ENCODE measurements at places on chromosomes 3 and 15.
A peak's percentile ranks its signal among the peaks of the same experiment; 100 is the strongest.

DNA sequence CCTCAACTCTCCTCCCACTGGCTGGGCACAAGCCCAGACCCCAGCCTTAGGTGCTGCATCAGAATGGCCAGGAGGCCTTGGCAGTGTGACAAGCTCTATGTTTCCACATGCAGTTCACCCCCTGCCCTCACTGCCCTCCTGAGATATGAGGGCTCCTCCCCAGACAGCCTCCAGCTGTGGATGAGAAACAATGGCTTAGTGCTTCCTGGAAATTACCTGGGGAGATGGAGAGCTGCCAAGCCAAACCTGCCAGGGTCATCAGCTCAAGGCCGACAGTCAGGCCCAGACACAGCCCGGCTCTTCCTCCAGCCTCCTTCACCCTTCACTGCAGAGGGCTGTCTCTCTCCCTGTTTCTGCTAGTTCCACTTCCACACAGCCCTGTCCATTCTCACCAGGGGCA is 76.3 kb downstream of the MYLK start:
- DNase-seq, result no peak

- DNase-seq, result peak; percentile 92
Measured at GRCh38 chr3:49719214-49719884, at the start of gene AMIGO3. Gene AMIGO3, minus strand, starts transcription at chr3:49719684. Its CDS starts 219 bp downstream, at chr3:49719465.

DNA sequence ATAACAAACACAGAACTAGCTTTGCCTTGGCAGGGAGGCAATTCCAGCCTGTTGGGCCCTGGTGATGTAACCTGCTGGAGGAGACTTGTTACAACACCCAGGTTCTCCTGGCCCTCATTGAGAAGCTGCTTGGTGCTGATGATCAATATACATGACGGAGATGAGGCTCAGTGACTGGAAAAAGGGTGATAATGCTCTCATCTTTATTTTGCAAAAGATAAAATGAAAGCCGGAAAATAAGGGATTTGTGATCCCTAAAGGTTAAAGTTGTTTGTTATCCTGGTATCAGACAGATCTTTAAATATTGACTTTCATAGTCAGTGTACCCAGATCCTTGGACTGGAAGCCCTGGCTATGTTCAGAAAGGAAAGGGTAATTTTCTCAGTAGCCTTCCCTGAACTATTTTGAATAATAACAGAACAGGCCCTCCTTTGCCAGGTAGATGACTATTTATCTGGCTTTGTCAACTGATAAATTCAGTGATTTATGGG is 118.9 kb upstream of the MEIS2 start:
- no peak for DNase-seq

- peak; percentile 78 for DNase-seq
Measured at GRCh38 chr3:155230382-155230781, 63.1 kb downstream of the STRIT1 start.

DNA sequence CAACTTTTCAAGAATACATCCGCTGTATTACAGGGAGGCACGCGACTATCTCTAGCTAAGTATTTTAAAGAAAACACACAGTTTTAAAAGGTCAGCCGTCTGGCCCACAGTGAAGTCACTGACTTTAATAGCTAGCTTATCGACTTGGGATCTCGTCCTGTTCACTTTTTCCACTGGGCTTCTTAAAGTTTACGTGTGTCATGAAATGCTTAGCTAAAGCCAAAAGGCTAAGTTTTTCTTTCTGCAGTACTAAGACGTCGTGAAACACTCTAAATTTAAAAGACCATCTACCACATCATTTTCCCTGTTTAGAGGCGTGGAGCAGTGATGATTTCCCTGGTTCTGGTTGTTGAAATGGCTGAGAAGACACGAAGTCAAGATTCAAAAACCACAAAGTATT is 27.1 kb downstream of the LRIG1 start:
- DNase-seq, result peak; percentile 66

DNA sequence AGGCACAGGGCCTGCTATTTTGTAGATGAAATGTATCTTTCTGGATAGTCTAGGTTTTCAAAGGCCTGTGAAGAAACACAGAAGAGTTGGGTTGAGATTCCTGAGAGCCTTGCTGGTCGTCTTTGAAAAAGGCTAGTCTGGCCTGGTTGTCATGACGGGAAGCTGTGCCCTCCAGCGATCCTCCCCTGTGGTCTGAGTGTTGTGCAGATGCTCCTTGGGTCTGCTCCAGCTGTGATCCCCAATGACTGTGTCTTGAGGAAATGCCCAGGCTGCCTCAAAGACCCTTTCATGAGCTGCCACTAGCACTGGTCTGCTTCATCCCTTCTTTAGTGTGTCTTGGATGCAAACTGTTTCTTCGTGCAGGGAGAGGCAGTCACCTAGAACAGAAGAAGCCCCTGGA is 111.0 kb upstream of the SYNPR start:
- DNase-seq, result no peak

GRCh38 chr3:73568371-73568862 is 56.3 kb downstream of the PDZRN3 start:
- DNase-seq, result no peak

GRCh38 chr3:159604151-159604581 is 384.5 kb upstream of the IL12A start:
- DNase-seq, result peak; percentile 76

DNA sequence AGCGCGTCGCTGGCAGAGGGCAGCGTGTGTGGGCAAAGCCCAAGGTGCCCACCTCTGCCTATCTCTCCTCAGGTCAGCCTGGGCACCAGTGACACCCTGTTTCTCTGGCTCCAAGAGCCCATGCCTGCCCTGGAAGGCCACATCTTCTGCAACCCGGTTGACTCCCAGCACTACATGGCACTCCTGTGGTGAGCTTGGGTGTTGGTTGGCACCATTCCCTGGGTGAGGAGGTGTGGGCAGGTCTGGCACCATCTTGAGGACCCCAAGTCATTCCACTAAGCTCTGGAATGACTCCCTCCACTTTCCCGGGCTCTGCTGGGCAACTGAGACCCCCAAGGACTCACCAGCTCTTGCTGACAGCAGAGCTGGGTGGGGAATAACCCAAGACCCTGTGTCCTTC is 28.5 kb downstream of the XYLB start:
- no peak for DNase-seq

DNA sequence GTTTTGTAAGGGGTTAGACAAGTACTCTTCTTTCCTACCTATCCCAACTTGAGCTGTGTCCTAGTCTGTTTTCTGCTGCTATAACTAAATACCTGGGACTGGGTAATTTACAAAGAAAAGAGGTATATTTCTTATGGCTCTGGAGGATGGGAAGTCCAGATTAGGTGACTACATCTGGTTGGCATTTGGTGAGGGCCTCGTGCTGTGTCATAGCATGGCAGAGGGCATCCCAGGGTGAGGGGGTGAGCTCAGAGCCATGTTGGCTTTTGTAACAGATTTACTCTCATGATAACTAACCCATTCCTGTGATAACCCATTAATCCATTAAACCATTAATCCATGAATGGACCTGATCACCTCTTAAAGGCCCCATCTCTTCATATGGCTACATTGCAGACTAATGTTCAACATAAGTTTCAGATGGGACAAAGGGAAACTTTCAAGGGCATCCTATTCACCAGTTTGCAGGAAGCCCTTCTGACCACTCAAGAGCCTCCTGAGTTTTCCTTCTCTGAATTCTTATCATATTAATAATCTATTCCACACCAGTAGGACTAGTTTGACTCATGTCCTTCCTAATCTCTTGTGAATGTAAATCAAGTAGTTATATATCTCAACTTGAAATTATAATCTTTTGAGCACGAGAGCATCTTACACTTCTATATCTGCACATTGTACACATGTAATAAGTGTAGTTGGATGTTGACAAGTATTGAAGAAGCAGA is 185.7 kb upstream of the ZPLD1 start:
- no peak for DNase-seq

DNA sequence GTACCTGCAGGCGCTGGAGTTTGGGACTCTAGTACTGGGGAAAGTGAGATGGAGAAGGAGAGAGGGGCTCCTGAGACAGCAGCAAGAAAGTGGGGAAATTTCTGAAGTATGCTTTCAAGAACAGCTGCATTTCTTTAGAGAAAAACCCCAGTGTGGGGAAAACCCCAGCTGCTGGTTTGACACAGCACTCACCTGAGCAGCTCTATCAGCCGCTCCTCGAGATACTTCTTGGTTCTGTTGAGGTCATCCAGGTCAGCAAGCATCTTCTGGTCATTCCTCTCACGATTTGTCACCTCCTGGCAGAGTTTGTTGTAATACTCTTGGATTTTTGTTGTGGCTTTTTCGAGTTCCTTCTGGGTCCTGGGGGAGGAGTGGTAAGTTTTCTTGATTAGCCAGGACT is 18.8 kb downstream of the CXCR6 start:
- no peak for DNase-seq

DNA sequence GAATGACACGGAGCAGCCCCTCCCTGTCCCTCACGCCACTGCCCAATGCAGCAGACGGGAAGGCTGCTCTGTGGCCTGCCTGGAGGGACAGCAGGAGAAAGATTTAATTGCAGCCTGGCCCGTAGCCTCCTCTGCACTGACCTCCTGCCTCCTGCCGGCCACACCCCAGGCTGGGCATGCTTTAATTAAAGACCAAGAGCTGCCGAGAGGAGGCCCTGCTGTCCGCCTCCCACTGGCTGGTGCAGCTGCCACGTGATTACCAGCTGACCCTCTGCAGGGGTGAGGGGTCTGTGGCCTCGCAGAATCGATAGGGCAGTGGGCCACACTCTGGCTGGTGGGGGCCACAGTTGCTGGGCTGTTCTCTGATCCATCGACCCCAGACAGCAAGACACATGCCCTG is 100.2 kb upstream of the PRR23E start:
- no peak for DNase-seq

DNA sequence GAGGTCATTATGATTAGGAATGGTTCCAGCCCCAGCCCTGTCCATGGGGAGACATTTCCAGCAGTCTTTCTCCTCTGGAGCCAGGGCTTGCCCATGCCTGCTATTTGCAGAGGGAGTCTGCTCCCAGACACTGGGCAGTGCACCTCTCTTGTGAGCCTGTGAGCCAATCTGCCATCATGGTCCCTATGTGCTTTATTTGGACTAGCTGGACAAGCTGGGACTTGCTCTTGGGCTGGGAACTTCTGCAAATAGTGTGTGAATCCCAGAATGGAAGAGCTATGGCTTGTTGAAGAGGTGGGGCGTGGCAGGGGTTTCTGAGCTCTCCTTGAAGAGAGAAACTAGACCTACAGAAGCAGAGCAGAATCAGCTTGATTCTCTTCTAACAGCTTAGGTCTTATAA is 53.7 kb upstream of the KY start:
- no peak for DNase-seq

DNA sequence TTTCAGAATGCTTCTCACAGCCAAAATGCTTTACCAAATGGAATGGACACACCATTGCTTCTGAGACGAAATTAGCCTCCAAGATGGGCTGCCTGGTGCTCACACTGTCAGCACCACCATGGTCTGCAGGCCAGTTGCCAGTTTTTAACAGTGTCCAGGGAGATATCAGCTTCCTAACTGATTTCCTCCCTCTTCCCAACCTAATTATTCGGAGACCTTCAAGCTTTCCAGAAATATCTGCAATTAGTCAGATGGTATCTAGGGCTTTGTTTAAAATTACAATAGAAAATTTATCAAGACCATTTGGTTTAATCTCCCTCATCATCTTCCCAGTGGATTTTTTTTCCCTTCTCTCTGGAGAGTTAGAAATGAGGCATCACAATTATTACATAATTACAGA is 287.5 kb downstream of the ZPLD1 start:
- DNase-seq, result no peak

DNA sequence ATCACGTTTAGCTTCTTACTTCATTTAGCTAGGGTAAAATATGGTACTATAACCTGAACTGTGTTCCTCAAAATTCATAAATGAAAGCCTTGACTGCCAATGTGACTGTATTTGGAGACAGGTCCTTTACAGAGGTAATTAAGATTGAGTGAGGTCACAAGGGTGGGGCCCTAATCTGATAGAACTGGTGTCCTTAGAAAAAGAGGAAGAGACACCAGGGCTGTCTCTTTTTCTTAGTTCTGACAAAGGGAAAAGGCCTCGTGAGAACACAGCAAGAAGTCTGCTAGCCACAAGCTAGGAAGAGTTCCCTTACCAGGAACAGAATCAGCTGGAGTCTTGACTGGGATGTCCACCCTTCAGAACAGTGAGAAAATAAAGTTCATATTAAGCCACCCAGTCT is 162.7 kb downstream of the GMNC start:
- no peak for DNase-seq

DNA sequence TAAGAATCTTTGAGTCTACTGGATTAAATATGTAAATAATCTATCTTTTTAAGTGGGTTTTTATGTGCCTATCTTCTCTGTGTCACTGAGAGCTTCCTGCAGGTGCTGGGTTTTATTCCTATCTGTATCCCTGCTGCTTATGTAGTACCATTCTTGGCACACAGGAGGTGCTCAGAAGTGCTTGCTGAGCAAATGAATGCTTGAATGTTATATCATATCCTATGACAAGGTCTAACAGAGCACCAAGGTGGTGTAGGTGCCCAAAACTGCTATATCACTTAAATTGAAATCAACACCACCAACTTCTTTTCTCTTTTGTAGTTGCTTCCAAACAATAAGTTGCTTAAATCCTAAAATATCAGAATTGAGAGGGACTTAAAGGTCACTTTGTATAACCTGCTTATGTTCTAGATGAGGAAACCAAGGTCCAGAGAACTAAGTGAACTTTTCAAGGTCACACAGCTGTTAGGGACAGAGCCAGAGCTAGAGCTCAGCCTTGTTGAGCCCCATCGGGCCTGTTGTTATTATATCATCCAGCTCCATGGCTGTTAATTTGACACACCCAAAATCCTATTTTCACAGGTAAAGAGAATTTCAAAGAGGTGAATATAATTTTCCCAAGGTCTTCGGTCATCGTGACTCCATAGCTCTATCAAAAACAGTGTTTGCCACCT is 46.0 kb downstream of the CCNL1 start:
- no peak for DNase-seq

DNA sequence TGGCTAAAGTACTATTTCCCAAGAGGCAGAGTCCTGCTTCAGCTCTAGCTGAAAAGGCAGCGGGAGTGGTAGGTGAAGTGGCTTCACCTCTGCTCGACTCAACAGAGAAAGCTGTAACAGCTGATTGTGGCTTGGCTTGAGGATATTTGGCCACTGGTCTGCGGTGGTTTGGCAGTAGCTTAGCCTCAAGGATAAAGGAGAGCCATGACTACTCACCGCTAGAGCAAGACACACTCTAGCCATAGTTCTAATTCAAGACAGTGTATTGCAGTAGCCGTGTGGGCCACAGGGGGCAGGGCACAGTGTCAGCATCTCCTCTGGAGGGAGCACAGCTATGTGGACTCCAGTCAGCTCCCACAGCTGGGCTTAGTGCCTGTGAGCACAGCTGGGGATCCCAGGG is 23.5 kb downstream of the TPRG1 start:
- DNase-seq, result no peak

DNA sequence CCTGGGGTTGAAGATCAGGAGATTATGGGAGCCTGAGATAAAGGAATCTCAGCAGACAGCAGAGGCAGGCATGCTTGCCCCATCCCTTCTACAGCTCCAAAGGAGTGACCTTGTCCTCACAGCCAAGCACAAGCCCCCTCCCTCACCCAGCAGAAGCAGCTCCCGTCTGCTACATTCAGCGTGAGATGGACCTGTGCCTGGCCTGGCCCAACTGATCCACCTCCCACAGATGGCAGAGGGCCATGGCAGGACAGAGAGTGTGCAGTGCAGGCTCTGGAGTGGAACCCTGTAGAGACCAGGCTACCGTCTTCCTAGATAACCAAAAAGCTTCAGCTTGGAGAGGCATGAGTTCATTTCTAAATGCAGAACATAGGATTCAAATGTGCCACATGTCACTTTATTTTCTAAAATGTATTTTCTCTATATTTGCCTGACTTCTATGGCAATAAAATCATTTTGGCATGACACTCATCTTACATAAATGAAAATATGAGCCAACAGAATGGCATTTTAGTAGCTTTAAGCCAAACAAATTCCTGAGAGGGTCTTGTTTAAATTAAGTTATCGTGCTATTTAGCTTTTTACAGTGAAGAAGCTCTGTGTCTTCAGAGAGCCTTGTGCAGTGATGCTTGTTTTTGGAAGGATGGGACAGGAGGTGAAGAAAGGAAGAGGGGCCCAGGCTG is 43.7 kb downstream of the SLC12A8 start:
- DNase-seq, result peak; percentile 56
